Effector CD8-positive, alpha-beta T cell (primary cell): ENCODE measurements at places on chromosomes 2 and 18.

DNA sequence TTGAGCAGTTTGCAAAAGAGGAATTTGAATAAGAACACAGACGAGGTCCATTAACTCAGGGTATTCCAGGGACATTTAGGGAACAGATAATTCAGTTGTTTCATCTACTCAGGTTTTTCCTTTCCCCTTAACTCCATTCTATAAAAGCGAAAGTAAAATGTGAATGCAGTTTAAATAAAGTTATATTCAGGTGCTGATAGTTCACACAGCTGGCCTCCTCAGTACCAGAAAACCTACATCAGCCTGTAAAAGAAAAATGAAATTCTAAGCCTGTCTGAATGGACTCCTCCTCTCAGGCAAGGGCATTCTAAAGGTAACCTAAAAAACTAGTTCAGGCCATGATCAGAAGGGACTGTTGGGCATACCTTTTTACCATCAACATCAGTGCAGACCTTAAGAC, 873.8 kb downstream of the SUCLG1 start:
- no peak for DNase-seq

- DNase-seq: no peak
Observed at GRCh38 chr2:170371231-170371998, 193.5 kb downstream of the MYO3B start.

GRCh38 chr18:934518-935133, 30.0 kb downstream of the ADCYAP1 start:
- DNase-seq: no peak

GRCh38 chr18:2179498-2180183, 391.7 kb downstream of the METTL4 start:
- no peak for DNase-seq

DNA sequence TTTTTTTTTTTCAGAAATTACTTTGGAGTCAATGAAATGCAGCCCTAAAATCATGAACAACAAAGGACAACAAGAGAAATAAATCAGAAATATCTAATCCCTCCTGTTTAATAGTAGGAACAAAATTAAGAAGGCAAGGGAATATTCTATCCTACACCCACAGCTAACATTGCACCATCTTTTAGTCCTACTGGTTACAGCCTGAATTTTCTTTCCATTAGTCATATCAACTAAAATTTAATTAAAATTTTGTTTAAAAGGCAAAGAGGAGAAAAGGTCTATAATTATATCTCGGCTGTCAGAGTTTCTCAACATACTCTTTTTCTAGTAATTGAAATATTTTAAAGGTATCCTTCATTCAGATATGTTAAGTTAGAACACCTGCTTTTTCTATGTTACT, 61.9 kb downstream of the DTNA start:
- DNase-seq: no peak

DNA sequence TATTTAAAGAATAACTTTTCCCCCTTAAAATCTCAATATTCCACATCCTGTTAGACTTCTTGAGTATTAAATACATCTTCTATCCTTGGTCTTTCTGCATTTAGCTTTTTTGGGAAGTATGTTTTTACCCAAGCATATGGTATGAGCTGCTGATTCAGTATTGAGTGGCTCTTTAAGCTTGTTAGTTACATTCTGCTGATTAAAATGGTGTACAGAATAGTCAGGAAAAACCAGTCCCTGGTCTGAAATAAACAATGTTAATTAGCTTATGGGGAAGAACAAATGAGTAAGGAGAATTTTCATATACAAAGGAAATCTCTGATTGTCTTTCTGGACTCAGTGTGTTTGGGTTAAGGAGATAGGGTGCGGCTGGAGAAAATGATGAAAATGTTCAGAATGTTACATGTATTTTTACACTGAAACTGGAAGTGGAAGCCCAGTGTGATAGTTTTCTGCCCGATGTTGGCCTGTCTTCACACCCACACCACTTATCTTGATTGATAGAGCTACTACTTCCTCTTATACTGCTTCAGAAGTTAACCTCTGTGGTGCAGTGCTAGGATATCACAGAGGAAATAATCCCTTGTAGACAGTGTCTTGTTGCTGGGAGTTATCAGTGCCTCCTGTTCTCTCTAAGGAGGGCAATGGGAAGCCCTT, 84.0 kb downstream of the MSH2 start:
- DNase-seq: no peak

GRCh38 chr2:69306822-69307578, 80.0 kb downstream of the GFPT1 start:
- DNase-seq: peak; percentile 44

DNA sequence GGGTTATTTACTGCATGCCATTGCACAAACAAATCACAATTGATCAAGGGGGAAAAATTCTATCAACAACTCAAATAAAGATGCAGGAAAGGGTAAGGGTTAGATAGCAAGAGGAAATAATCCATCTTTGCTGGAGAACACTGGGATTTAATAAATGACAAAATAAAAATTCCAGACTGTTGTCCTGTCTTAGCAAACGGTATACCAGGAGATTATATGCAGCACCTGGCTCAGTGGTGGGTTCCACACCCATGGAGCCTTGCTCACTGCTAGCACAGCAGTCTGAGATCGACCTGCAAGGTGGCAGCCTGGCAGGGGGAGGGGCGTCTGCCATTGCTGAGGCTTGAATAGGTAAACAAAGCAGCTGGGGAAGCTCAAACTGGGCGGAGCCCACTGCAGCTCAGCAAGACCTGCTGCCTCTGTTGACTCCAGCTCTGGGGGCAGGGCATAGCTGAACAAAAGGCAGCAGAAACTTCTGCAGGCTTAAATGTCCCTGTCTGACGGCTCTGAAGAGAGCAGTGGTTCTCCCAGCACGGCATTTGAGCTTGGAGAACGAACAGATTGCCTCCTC, 296.5 kb upstream of the THSD7B start:
- DNase-seq: no peak

DNA sequence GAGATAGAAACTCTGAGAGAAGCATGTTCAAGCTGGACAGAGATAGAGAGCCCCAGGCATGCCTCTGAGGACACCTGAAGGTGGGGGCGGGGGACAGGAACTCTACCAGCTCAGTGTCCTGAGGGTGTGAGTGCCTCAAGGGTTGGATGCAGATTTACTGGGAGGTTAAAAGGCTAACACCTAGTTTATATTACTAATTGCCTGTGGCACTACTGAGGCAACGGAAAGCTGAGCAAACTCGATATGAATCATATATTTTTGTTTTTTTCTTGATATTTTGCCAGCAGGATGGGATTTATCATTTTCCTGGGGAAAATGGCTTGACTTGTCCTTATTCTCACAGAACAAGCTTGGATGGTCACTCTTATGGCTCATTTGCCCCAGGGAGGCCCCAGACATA, 319.5 kb downstream of the ALK start:
- no peak for DNase-seq

- no peak for DNase-seq
Observed at GRCh38 chr2:65557616-65558573, 125.5 kb upstream of the SPRED2 start.

DNA sequence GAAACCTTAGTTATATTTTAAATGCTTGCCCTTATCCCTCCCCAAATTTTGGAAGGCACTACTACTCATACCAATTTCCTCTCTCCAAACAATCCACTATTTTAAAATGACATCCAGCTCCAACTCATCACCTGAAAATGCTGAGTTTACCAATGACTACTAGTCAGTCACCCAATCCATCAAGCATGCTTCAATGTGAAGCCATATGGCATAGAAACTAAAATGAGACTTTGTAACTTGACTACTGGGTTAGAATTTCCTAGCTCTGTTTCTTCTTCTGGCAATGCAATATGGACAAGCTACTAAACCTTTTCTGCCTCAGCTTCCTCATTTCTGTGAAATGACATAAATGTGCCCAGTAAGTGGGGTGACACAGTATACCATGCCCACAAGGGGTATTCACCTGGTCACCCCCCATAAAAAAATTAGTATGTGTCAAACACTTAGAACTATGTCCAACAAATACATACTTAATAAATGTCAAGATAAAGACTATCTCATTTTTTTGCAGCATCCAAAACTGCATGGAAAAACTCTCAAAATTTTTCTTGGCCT, 10.0 kb upstream of the STPG4 start:
- no peak for DNase-seq

- no peak for DNase-seq
Observed at GRCh38 chr2:48050711-48051110, 144.4 kb upstream of the FBXO11 start.

DNA sequence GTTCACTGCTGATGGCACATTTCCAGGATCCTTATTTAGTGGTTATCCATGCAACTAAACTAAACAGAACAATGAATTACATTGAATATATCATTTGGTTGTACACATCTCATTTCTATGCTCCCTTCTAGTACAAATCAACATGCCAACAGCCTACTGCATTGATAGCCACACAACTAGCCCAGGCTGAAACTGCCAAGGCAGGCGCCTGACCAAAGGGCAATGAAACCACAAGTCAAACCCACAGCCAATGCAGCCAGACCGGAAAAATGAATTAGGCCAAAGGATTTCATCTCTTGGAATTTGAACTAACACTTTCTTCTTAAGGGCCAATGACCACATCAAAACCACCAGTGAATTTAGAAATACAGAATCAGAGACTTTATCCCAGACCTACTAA, 196.4 kb downstream of the NOL4 start:
- DNase-seq: no peak

- DNase-seq: no peak
Observed at GRCh38 chr2:205292665-205293295, 389.5 kb upstream of the NRP2 start.

DNA sequence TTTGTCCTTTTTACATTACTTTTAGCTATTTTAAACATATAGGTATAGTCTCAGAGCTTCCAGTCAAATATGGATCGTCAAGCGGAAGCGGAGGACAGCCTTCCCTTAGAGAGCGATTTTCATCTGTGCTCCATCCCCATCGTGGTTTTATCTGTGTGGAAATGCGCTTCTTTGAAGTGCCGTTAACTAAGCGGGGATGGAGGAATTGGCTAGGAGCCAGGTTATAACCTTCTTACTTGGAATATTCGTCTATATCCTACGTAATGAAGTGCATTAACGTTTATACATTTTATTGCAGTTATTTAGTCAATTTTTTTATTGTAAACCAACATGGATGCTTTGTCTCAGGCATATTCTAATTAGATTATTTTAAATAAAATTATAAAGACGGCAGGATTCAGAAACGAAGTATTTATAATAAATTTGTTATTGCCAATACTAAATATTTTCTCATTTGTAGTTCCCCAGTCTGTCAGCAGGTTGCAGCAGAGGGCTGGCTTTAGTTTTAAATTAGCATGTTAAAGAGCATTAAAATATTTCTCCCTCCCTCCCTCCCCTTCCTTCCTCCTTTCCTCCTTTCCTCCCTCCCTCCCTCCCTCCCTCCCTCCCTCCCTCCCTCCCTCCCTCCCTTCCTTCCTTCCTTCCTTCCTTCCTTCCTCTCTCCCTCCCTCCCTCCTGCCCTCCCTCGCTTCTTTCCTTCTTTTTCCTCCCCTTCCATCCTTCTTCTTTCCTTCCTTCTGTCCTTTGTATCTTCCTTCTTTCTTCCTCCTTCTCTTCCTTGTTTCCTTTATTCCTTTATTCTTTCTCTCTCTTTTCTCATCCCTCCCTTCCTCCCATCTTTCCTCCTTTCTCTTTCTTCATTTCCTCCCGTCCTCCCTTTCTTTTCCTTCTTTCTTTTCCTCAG, 80.6 kb upstream of the DOCK10 start:
- no peak for DNase-seq

GRCh38 chr18:76482971-76483691, 11.9 kb downstream of the ZNF516 start:
- no peak for DNase-seq

DNA sequence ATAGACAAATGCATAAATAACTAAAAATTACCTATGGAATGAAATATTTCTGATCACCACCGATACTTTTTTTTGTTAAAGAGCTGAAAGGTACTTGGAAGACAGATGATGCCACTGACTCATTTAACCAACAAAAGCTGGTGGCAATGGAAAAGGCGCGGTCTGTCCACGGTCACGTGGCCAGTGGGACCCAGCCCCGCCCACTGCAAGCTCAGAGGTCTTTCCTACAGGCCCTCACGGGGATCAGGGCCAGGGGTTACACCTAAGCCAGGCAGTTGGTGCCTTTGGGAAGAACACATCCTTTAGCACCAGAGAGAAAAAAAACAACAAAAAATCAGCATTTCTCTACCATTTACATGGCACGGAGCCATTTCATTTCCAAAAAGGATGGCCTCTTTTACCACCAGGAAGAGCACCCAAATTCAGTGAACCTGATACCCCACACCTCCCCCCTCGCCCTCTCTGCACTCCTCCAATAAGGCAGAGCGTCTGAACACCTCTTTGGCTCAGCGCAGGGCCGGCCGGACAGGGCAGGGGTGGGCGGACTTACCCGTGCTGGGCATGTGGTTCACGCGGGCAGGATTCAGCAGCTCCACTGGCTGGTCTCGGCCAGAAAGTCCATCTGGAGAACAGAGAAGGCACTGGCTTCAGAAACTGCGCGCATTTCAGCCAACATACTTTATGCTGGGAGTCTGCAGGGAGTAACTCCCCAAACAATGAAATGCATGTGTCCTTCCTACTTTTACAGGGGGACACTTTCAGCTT, 164.6 kb downstream of the HDAC4 start:
- DNase-seq: no peak

DNA sequence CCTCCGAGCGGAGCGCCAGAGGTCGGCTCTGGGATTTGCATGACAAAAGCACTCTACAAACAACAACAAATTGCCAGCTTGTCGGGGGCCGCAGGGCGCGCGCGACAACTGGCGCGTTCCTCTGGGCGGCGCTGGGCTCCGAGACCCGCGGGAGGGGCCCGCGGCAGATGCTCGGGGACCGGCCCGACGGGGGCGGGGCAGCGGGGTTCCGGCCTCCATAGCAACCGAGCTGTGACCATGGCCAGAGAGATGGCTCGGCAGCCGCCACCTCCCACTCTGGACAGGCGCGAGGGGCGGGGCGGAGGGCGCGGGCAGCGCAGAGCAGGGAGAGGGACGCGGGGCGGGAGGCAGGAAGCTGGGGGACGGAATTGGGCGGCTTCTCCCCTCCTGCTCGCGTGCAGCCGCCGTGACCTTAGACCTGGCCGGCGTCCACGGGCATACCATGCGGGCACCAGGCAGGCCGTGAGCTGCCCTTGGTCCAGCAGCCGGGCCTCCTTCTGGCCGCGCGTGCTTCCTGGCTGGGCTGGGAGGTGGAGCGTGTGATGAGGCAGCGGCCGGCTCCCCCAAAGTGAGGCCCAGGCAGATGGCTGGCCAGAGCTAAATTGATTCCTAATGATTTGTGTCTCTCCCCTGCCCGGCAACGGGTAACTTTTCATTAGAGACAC, 171.5 kb downstream of the CELF4 start:
- DNase-seq: no peak

DNA sequence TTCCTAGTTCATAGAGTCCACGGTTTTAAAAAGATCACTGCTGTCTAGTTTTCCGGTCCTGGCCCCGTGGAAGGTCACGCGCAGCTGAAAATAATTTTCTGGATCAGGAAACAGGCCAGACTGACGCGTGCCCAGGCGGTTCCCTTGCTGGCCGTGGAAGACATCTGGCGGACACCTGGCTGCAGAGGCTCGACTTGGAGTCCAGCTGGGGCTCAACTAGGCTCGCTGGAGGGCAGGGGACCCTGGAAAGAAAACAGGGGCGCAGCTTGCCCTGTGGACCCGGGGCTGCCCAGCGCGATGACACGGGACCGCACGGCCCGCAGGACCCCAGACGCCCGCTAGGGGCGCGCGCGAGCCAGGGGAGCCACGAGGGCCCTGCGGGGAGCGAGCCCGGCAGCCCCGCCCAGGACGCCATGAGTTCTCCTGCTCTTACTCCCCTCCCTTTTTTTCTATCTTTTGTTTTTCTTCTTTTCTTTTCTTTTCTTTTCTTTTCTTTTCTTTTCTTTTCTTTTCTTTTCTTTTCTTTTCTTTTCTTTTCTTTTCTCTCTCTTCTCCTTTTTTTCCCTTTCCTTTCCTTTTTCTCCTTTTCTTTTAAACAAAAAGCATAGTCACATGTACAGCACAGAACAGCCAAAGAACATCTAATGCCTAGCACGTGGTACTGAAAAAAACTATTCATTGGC, 43.2 kb upstream of the UBE2F start:
- peak; percentile 65 for DNase-seq
